CD8-positive, alpha-beta memory T cell (primary cell): ENCODE measurements at places on chromosomes 5 and 9.

DNA sequence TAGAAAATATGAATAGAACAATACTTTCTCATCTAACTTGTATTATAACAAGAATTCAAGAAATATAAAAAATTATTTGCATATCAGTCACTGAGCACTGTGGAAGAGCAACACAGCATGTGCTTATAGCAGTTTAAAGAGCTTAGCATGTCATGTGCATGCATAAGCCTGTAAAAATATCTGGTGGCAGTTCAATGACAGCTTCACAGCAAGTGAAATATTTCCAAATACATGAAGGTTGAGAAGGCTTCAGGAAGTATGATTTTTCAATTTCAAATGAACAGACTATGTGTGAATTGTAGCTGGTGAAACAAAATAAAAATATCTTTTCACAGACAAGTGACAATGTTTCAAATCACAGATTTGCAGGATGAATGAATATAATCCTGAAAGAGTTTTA is 128.5 kb downstream of the PRDM9 start:
- H3K4me1 ChIP-seq, result no peaks in the 10 kb centered on the region
- H3K36me3 ChIP-seq, result no peaks in the 10 kb centered on the region
- no peak overlapping the region for H3K27ac ChIP-seq
- no peak overlapping the region for H3K4me3 ChIP-seq
- no peaks in the 10 kb centered on the region for H3K27me3 ChIP-seq

- DNase-seq, result no peak
- H3K36me3 ChIP-seq, result no peaks in the 10 kb centered on the region
- H3K4me1 ChIP-seq, result no peaks in the 10 kb centered on the region
- no peak overlapping the region for H3K27ac ChIP-seq
- H3K27me3 ChIP-seq, result no peaks in the 10 kb centered on the region
- H3K4me3 ChIP-seq, result no peak overlapping the region
Measured at GRCh38 chr5:137279521-137280231, 219.4 kb downstream of the SPOCK1 start.

DNA sequence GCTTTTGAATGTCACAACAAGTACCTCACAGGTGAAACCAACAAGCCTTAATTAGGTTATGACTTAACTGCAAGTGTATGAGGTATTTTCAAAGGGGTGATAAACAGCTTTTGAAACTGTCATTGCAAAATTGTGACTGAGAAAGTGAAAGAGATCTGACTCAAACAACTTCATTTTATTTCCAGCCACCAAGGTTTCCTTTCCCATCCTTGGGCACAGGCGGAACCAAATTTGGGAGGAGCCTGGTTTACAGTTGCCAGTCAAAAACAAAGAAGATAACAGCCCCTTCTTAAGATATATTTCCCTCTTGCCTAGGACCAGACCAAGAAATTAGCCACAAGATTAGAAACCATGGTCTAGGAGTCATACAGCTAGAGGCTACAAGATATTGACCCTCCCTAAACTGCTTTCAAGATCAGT is 417.1 kb downstream of the CSNK1G3 start:
- H3K36me3 ChIP-seq, result no peaks in the 10 kb centered on the region
- H3K27ac ChIP-seq, result no peak overlapping the region
- no peak for DNase-seq
- no peaks in the 10 kb centered on the region for H3K27me3 ChIP-seq
- H3K4me3 ChIP-seq, result no peak overlapping the region

- H3K4me3 ChIP-seq, result no peak overlapping the region
- H3K4me1 ChIP-seq, result no peaks in the 10 kb centered on the region
- H3K27ac ChIP-seq, result no peak overlapping the region
Measured at GRCh38 chr9:134807716-134808446, 72.7 kb upstream of the FCN2 start.

- peaks cover 45% of the 10 kb centered on the region for H3K4me1 ChIP-seq
- no peaks in the 10 kb centered on the region for H3K27me3 ChIP-seq
- H3K27ac ChIP-seq, result peak overlapping the region; percentile 14
- no peaks in the 10 kb centered on the region for H3K36me3 ChIP-seq
- no peak for DNase-seq
Measured at GRCh38 chr5:100890461-100891008, 12.5 kb downstream of the ST8SIA4 start.

GRCh38 chr9:27654629-27655285 is 81.5 kb upstream of the C9orf72 start:
- DNase-seq, result no peak
- H3K27ac ChIP-seq, result no peak overlapping the region
- no peaks in the 10 kb centered on the region for H3K4me1 ChIP-seq
